GM23248 (cell line): ENCODE measurements at places on chromosomes 13 and 19. TPM values are rescaled to one million over a fixed set of nuclear protein-coding genes. Genes with fewer than 3 reads are reported as not detected.

Gene INAFM1
- total RNA-seq, result 2.9 and 5.2 TPM in 2 replicates

DNA sequence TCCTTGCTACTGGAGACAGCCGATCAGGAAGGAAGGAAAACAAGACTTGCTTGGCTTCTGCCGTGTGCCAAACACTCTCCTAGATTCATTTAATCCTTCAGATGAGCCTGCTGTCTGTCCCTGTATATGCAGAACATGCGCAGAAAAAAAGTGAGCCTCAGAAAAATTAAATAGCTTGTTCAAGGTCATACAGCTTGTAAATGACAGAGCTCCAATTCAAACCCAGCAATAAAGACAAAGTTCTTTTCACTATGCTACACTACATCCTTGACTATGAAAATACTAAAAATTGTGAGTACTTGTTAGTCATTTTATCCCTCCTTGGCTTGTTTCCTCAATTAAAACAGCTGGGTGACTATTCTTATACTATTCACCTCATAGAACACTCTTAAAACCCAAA is 121.4 kb downstream of the KCNRG start:
- 0 out of 2 replicates have a peak, but pooled peaks cover 8% of the 10 kb centered on the region for H3K4me1 ChIP-seq
- no peak overlapping the region for H3K4me3 ChIP-seq
- H3K36me3 ChIP-seq, result no peaks in the 10 kb centered on the region
- H3K27me3 ChIP-seq, result no peaks in the 10 kb centered on the region
- no peak overlapping the region for H3K27ac ChIP-seq

GRCh38 chr19:51368366-51369282 is at the start of gene CLDND2:
Gene CLDND2 (minus strand): TSS chr19:51369003. CDS start chr19:51368577, 426 bp downstream.
- H3K27me3 ChIP-seq, result no peaks in the 10 kb centered on the region
- DNase-seq, result no peak
- H3K36me3 ChIP-seq, result no peaks in the 10 kb centered on the region
- H3K4me3 ChIP-seq, result peak within 1 kb of the TSS; percentile 77
- H3K4me1 ChIP-seq, result 0 out of 2 replicates have a peak, but pooled peaks cover 10% of the 10 kb centered on the region

DNA sequence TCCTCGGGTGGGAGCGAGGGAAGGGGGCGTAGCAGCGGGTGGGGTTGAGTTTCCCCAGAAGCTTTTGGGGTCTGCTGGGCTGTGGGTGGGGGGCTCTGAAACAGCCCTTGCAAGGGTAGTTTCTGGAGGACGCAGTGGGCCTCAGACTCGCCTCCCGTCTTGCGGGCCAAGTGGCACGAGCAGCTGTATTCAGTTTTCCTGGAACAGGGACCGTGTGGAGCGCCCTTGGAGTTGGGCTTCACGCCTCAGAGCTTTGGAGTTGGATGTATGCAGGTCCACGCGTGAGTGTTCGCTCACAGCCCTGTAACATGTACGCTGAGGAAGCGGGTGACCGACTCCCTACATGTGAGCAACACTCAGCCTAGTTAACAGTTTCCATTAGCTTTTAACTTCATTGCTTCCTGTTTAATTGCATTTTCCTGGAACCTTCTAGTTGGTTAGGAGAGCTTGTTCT is 603 bp downstream of the TM9SF2 start:
- H3K27ac ChIP-seq, result peak overlapping the region; percentile 76
- DNase-seq, result peak; percentile 72
- peak overlapping the region; percentile 89 for H3K4me3 ChIP-seq
- no peaks in the 10 kb centered on the region for H3K27me3 ChIP-seq
- no peaks in the 10 kb centered on the region for H3K36me3 ChIP-seq
- peaks cover 42% of the 10 kb centered on the region for H3K4me1 ChIP-seq

Gene CKM
- total RNA-seq, result not detected in 2 replicates

Gene SCEL
- not detected in 2 replicates for total RNA-seq

- H3K4me1 ChIP-seq, result no peaks in the 10 kb centered on the region
- H3K27ac ChIP-seq, result no peak overlapping the region
- peak; percentile 9 for DNase-seq
- no peaks in the 10 kb centered on the region for H3K36me3 ChIP-seq
Measured at GRCh38 chr13:36453516-36453915, 21.2 kb downstream of the CCNA1 start.
